ENCODE measurements at places on chromosomes 3 and 15.

DNA sequence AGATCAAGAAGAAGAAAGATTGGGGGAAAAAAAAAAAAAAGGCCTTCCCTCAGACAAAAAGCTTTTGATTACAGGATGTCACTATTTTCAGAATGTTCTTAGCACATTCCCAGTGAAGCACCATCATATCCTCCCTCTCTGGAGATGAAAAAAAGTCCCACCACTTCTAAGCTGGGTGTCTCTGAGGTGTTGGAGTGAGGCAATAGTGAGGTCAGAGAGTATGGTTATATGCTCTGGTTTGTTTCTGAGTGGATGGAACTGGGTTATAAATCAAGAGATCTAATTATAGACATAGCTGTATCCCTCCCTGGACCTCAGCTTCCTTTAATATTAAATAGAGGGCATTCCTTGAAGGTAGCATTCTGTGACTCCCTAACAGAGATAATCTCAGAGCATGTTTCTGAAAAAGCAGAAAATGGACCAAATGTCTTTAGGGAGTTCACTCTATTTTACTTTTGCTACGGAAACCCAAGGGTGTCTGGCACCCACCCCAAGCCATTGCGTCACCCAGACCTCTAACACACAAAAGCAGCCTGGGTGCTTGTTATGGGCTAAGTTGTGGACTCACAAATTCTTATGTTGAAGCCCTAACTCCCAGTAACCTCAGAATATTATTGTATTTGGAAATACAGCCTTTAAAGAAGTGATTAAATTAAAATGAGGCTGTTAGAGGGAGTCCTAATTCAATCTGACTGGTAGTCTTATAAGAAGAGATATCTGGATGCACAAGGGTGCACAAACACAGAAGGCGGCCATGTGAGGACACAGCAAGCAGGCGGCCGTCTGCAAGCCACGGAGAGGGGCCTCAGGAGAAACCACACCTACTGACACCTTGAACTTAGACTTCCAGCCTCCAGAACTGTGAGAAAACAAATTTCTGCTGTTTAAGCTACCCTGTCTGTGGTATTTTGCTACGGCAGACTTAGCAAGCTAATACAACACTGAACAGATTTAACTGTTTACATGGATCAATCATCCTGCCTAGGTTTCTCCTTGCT, 81.5 kb downstream of the MB21D2 start:
- no peak for DNase-seq

DNA sequence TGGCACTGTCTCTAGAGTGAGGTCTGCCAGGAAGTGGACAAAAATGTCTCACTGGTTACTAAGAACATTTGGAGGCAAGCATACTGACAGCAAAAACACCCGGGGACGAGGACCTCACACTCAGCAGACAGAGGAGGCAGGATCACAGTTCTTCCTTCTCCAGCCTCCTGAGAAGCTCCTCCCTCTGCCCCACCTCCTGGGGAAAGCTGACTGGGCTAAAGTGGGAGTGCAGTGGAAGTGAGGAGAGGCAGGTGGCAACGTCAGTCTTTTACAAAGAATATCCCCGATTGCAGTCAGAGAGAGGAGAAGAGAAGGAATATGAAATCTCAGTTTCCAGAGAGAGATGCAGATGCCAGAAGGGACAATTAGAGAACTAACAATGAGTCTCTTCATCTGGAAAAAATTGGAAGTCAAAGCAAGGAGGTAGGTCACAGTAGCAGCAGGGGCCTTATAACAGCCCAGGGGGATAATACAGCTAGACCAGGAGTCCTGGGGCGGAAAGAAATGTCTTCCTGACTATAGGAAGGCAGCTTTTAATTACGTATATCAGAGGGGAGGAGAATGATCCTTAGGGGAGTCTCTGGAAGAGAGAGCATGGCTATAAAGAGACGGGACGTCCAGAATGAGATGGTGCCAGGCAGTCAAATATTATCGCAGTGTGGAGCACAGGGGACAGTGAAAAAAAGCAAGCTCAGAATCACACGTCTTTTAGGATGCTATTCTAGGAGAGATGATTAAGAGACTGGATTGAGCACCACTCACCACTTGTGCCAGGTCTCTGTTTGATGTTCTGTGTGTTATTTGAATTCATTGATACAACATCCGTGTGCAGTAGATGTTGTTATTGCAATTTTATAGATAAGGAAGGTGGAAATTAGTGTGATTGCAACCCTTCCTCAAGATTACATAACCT, 47.2 kb downstream of the LEO1 start:
- DNase-seq = no peak

DNA sequence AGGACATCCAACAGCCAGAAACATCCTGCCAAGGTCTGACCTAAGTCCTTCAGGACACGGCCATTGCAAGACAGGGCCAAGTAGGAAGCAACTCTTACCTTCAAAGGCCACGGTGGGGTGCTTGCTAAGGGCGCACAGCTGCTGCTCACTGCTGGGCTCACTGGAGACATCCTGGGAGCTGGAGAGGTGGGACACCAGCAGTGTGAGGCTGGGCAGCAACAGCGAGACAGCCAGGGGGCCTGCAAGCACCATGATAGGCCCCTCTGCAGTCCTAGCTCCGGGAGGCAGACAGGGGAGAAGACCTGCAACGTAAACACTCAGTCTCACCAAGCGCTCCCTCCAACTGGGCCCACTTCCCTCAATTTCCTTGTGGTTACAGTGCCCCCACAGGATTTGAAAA, 79.2 kb downstream of the SEMA5B start:
- no peak for DNase-seq

- no peak for DNase-seq
Observed at GRCh38 chr3:72628065-72628464, 220.2 kb downstream of the SHQ1 start.

- no peak for DNase-seq
Observed at GRCh38 chr15:90557186-90558084, 27.7 kb downstream of the CRTC3 start.

DNA sequence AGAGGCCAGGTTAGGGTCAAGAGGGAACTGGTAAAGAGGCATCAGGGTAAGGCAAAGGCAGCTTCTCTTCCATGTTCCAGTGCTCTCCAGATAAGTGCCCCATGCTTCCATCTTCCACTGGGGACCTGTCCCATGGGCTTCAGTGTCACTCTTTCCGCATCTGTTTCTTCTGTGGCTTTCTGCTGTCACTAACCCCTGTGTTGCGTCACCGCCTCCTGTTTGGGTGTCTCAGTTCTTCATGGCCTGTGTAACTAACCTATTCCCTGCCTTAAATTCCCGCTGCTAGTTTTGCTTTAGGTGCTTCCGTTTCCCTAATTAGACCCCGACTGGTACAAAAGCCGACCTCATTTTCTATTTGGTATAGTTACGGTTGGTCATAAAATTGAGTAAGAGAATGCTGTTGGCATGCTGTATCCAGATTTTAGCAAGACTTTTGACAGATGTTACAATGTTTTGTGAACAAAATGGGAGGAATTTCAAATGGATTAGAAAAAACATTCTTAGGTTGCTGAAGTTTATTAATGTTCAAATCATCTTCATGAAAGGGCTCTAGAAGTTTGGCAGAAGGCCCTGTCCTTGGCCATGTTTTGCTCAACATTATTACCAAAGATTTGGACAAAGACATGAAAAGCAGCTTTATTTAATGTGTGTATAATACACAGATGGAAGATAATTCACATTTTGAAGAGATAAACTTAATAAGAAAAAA, 245.3 kb downstream of the BBX start:
- DNase-seq = no peak
